ENCODE measurements at places on chromosomes 7 and 10. TPM values are rescaled to one million over a fixed set of nuclear protein-coding genes. Genes with fewer than 3 reads are reported as not detected.

DNA sequence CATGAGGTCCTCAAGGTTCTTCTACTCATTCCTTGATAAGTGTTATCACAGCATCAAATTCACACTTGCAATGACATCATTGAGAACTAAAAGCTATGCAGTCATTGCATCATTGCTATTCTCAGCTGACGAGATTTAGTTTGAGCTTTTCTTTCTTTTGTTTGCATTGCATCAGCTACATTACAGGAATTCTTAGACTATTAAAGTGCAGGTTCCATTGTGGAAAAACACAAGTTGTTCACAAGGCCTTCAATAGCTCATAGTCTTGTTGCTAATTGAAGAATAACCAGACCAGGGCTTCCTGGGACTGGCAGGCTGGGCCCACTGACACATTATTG, 139.3 kb downstream of the CXCL12 start:
- H3K36me3 ChIP-seq: no peaks in the 10 kb centered on the region
- no peaks in the 10 kb centered on the region for H3K4me1 ChIP-seq
- no peak for DNase-seq

DNA sequence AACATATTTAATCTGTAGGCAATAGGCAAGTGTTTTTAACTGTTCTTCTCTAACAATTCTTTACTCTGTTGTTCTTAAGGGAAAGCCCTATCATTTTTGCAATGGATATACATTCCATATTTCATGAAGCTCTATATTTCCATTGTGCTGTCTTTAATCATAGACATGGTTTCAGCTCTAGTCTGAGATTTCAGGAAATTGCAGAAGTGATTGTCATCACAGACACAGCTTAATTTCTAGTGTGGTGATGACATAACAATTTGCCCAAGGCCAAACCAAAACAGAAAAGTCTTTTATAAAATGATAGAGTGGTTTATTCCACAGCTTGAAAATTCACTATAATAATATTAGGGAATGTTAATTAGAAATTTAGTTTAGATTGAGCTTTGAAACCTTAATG, 494.1 kb upstream of the SEMA3A start:
- H3K4me3 ChIP-seq: no peak overlapping the region
- H3K27me3 ChIP-seq: no peaks in the 10 kb centered on the region
- no peaks in the 10 kb centered on the region for H3K4me1 ChIP-seq
- H3K27ac ChIP-seq: no peak overlapping the region
- no peak for DNase-seq

DNA sequence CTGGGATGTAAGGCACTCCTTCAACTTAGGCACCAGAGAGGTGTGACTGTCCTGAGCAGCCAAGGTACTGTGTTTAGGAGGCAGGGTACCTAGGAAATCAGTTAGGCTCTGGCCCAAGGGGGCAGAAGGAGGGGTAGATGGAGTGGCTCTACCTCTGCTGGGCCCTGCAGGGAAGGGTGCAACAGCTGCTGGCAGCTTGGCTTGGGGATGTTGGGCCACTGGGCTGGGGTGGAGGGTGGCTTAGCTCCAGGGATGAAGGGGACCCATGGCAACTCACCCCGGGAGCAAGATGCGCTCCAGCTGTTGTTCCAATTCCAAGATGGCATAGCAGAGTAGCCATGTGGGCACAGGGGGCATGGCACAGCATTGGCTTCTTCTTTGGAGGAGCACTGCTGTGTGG, 42.1 kb downstream of the NEURL1 start:
- H3K27me3 ChIP-seq: no peaks in the 10 kb centered on the region
- H3K36me3 ChIP-seq: no peaks in the 10 kb centered on the region
- H3K4me3 ChIP-seq: no peak overlapping the region
- no peak for DNase-seq

GRCh38 chr7:118745927-118746326, 521.4 kb downstream of the ANKRD7 start:
- H3K27me3 ChIP-seq: no peaks in the 10 kb centered on the region
- DNase-seq: no peak
- no peak overlapping the region for H3K4me3 ChIP-seq
- H3K4me1 ChIP-seq: no peaks in the 10 kb centered on the region
- H3K27ac ChIP-seq: no peak overlapping the region
- no peaks in the 10 kb centered on the region for H3K36me3 ChIP-seq

- no peaks in the 10 kb centered on the region for H3K4me1 ChIP-seq
- no peaks in the 10 kb centered on the region for H3K36me3 ChIP-seq
- H3K4me3 ChIP-seq: no peak overlapping the region
- H3K27me3 ChIP-seq: peaks cover 11% of the 10 kb centered on the region
- H3K27ac ChIP-seq: no peak overlapping the region
- DNase-seq: no peak
Measured at GRCh38 chr10:130364631-130365411, 228.6 kb downstream of the GLRX3 start.

Gene TUBB8
- total RNA-seq: not detected

DNA sequence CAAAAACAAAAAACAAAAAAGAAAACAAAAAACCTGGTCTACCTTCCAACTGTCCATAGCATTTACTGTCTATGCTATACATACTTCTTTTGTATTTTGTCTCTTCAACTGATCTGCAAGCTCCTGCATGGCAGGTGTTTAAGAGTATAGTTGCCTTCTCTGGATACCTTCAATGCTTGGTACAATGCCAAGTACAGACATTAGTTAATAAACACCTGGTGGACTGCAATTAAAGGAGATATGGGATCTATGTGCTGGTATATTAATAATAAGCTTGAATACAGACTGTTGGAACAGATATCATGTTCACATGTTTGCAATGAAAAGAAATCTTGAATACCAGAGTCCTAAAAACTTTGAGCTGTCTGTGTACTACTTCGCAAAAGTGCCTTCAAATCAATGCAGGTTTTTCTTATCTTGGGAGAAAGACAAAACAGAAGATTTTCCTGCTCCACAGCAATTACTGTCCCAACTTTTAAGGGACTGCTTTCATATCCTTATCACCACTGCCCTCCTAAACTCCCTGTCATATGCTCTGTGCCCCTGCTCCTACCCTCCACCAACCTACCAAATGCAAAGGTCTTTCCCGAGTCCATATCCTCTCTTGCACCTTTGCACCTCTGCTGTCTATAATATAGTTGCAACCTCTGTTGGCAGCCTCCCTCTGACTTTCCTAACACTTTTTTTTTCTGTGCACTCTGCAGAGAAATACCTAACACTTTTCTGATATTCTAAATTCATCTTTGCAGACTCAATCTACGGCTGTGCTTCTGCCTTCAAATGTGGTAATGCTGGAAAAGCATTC, 85.1 kb downstream of the DNMBP start:
- no peak overlapping the region for H3K27ac ChIP-seq
- H3K36me3 ChIP-seq: no peaks in the 10 kb centered on the region
- no peaks in the 10 kb centered on the region for H3K27me3 ChIP-seq
- H3K4me3 ChIP-seq: no peak overlapping the region

- H3K27ac ChIP-seq: no peak overlapping the region
- H3K4me1 ChIP-seq: no peaks in the 10 kb centered on the region
- no peak overlapping the region for H3K4me3 ChIP-seq
Measured at GRCh38 chr10:114486938-114487814, 82.9 kb upstream of the AFAP1L2 start.

Gene SLC29A4
- 2.3 TPM for total RNA-seq

- no peaks in the 10 kb centered on the region for H3K36me3 ChIP-seq
- no peaks in the 10 kb centered on the region for H3K4me1 ChIP-seq
- H3K4me3 ChIP-seq: no peak overlapping the region
- peaks cover 5% of the 10 kb centered on the region for H3K27me3 ChIP-seq
Measured at GRCh38 chr7:129519464-129519863, 17.1 kb downstream of the SMKR1 start.

Gene EPO
- total RNA-seq: not detected

Measured in breast epithelium (tissue), 4 donors.